ENCODE measurements at places on chromosomes 5 and 9.

DNA sequence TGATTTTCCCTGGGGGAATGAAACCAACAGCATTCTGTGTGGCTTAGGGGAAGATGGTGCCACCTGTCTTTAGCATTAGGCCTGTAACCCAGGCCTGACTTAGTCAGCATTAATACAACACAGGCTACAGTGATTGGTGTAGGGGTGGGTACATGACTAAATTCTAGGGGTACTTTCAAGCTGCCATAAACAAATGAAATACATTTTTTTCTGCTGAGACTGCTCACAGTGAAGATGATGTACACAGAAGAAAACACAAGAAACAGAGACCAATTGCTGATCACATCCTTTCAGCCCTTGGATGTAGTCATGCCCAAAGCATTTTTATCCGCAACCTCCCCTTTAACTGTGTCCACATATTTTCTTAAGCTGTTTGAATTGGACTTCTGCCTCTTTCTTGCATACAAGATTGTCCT is 527.2 kb downstream of the KCTD16 start:
- no peak for DNase-seq

DNA sequence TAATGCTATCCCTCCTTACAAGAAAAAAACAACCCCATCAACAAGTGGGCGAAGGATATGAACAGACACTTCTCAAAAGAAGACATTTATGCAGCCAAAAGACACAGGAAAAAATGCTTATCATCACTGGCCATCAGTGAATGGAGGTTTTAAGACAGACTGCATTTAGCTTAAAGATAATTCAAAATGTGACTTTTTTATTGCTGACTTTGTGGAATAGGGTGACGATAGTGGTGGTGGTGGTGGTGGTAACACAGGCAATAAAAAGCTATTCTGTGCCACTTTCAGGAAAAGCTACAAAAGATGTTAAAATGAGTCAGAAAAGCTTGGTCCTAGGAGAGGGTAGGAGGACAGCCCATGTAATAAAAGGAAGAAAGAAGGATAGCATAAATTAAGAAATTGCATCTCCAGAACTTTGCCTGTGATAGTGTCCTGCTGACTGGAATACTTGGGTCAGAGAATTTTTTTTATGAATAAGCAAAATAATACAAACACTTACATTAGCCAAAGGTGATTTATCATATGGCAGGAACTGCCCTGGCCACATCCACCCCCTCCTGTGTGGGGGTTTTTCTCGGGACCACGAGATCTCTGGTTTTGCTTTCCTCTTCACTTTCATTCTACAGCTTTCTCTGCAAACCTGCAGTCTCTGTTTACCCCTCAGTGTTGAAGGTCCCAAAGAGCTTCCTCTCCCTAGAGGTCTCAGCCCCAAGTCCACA is 186.7 kb downstream of the DRD1 start:
- no peak for DNase-seq

- DNase-seq: no peak
Observed at GRCh38 chr5:13649656-13650055, 294.8 kb downstream of the DNAH5 start.

GRCh38 chr5:132206782-132207181 is 20.9 kb downstream of the P4HA2 start:
- no peak for DNase-seq

GRCh38 chr5:177607452-177608192 is 7.7 kb downstream of the B4GALT7 start:
- peak; percentile 60 for DNase-seq

DNA sequence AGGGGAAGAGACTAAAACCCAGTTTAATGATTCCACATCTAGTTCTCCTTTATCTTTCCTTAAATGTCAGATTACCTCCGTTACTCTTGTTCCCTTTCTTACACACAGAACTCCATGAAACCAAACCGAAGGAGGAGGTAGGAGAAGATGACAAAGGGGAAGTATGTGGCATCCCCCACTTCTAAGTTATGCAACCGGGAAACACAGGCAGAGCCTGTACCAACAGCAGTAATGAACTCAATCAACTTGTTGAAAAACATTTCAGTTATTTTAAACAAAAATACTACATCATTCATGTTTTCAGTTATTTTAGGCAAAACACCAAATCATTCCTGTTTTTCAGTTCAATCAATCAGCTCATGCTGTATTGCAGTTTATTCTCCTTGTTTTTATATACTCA is 101.8 kb downstream of the PCSK1 start:
- no peak for DNase-seq

DNA sequence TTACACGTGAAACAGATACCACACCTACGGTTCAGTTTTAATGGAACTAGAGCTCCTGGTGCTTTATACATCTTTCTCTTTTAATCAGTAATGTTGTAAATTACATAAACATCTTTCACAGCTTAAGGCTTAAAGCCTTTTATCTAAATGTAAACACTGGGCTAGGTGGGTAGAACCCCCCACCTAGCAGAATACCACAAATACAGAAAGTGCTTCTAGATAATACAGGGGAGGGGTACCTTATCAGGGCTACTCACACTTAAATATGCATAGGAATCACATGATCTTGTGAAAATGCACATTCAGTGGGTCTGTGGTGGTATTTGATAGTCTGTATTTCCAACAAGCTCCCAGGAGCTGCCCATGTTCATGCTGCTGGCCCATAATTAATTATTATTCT is 256.4 kb upstream of the TARS1 start:
- DNase-seq: no peak

GRCh38 chr9:6876195-6876894 is 118.6 kb downstream of the KDM4C start:
- DNase-seq: no peak

DNA sequence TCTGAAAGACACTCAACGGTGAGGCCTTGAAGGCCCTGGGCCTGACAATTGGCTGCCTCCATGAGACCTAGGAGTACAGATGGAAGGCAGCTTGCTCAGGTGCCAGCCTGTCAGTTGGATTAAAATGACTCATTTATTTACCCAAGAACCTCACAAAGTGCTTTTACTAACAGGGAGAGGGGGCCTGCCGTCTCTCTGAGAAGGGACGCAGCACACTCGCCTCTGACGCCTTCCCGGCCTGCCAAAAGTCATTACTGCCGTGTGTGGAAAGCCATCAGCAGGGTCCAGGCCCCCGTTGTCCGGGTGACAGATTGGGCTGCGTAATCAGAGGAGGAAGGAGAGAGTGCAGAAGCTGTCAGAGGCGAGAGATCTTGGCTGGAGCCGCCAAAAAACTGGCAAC is 32.4 kb downstream of the DDX31 start:
- DNase-seq: no peak

DNA sequence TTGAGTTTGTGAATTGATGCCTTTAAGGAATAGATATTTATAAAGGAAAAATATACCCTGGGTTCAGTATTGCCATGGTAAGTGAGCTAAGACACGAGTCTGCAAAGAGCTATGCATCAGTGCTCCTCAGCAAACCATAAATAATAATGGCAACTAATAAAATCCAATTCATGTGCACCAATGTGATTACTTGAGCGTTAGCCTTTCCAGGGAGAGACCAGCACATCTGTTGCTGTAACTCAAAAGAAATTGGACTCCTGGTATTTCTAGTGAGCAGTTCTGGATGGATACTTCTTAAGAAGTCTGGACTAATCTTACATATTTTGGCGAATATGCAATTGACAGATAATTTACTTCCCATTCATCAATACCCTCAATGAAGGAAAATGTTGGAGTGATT is 373.3 kb downstream of the ARHGEF28 start:
- DNase-seq: no peak

GRCh38 chr9:134196911-134197310 is 32.5 kb upstream of the RNU6ATAC start:
- DNase-seq: no peak

DNA sequence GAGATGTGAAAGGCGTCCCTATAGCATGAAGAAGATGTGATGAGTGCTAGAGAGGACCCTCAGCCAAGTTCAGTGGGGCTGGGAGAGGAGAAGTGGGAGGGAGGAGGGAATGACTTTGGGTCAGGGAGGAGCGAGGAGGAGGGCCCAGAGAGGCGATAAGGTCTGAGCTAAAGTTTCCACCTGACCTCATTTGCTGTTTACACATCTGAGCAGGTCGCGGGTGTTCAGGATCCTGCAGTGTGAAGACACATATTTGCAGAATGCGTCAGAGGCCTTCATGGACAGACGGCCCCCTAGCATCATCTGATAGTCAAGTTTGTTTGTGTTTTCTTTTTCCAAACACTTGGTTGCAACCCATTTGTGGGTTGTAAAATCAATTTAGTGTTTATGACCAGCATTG is 18.9 kb upstream of the IGFBPL1 start:
- DNase-seq: no peak

- DNase-seq: peak; percentile 31
Observed at GRCh38 chr9:68560071-68560844, 19.6 kb upstream of the TMEM252 start.

DNA sequence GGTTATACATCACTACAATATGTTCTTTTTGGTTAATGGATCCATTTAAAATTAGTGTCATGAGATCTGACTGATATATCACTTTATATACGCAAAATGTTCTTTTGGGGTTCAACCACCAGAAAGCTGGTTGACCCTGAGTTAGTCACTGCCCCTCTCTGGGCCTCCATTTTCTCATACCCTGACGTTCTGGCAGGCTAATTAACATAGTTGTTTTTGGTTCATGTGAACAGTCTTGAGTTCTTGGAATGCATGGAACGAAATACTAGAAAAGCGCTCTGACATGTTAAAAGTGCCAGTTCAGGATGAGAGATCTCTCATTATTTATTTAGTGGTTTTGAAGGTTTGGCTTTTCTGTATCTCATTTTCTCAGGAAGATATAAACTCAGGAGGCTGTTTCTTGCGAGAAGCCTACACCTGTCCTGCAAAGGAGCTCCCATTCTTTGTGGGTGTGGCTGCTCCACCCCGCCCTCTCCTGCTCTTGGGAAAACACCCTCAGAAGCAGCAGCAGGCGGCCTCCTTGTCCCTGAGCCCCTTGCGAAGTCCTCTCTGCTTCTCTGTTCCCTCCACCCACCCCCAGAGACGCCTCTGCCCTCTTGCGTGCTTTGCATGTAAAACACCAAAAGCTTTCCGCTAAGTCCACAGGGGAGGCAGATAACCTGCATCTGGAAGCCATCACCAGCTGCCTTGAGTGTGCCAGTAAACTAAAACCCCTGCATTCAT is 302.4 kb upstream of the PANK3 start:
- DNase-seq: no peak

GRCh38 chr9:90772386-90772785 is 29.2 kb upstream of the SYK start:
- peak; percentile 5 for DNase-seq

- DNase-seq: no peak
Observed at GRCh38 chr9:118295413-118295812, 591.2 kb downstream of the TLR4 start.

- peak; percentile 17 for DNase-seq
Observed at GRCh38 chr9:6106711-6107339, 91.4 kb upstream of the RANBP6 start.

- no peak for DNase-seq
Observed at GRCh38 chr9:14433351-14434157, 119.6 kb upstream of the NFIB start.

GRCh38 chr9:123865226-123866000 is 64.5 kb downstream of the DENND1A start:
- no peak for DNase-seq

DNA sequence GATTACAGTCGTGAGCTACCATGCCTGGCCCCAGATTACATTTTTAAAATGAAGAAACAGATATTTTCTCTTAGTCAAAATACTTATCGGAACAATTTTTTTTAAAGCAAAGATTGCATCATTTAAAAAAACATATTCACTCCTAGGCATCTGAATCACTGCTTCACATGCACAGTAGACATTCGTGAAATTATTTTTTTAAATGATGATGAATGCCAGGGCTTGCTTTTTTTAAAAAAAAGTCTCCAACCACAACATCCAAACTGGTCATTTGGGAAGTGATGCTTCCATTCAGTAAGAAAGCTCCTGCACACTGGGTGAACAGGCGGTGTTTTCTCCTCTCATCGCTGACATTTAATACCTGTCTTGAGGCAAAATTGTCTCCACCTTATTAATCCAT is 223.0 kb upstream of the DMRT1 start:
- DNase-seq: no peak

DNA sequence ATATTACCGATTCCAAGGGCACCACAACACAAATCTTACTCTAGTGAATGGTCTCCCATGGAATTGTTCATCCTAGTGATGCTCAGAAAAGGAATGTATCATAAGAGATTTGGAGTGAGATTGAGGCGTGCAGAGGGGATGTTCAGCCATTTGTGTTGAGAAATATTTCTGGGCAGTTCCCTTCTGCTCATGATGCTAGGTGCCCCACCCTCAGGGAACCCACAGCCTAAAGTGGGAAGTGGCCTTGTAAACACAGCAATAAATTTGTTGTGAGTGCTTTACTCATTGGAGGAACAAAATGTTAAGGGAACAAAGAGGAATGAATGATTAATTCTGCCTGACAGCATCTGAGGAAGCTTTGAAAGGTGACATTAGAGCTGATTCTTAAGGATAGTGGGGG is 129.9 kb downstream of the TLE4 start:
- DNase-seq: peak; percentile 40

DNA sequence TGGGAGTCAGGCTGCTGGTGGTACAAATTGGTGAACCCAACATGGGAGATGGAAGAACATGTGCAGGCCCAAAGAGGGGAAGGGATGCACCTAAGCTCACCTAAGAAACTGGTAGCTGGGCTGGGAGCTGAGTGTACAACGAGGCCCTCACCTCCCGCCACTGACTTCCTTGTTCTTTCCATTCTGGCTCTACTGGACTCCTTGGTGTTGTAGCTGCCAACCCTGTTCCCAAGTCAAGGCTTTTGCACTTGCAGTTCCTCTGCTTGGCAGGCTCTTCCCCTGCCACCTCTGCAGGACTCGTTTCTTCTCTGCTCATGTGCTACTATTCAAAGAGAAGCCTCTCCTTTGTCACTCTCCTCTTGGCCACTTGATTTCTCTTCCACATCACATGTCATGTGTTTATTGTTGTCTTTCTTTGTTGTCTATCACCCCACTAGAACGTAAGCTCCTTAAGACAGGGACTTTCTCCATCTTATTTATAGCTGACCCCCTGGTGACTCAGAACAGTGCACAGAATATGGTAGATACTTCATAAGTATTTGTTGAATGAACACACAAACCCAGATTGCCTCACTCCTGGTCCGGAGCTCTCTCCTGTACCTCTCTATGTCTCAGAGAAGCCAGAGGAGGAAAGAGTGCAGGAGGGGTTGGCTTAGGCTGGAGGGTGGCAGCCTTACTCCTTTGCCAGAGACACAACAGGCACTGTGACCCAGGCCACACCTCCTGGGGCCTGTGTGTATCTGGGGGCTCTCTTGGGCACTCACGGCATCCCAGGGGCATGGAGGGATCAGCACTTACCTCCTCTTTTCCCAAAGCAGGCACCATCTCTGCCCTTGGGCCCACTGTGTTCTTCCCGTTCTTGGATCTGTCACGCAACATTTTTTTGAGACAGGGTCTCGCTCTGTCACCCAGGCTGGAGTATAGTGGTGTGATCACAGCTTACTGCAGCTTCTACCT is 5.2 kb upstream of the SPINK4 start:
- no peak for DNase-seq

- no peak for DNase-seq
Observed at GRCh38 chr5:157100140-157100679, 8.6 kb downstream of the HAVCR2 start.

GRCh38 chr5:94707359-94707758 is 88.9 kb downstream of the SLF1 start:
- no peak for DNase-seq

All from CD8-positive, alpha-beta T cell (primary cell).